NCI-H748 treated with DMSO at 0.1 percent for 48 hours (cell line): ENCODE measurements at places on chromosomes 13 and 19.

DNA sequence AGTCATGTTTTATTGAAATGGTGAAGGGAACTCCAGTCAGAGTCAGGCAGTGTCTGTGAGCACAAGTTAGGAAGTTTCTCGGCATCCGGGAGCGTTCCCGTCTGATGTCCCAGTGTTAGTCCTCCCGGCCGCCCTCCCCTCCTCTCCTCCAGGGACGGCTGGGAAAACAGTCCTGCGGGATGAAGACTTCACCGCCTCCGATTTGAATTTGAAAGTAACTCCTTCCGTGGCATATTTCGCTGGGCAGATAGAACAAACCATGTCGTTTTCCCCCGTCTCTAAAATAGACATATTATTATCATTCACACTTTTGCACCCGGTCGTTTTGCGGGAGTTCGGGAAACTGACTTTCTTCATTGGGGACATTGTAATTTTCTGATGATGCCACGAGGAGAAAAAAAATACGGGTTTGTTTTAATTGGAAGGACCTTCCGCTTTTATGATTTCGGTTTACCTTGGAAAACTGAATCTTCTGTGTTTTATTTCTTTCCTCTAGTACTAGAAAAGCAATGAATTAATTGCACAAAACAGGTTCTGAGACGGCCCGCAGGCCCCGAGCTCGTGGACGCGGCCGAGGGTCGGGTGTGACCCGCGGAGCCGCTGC lies 76.6 kb downstream of the ZIC5 start:
- DNase-seq, result no peak

GRCh38 chr13:74131227-74131626 lies 3.0 kb downstream of the KLF12 start:
- no peak for DNase-seq

- no peak for DNase-seq
Observed at GRCh38 chr19:58578012-58578925, 5.1 kb upstream of the MZF1 start.

DNA sequence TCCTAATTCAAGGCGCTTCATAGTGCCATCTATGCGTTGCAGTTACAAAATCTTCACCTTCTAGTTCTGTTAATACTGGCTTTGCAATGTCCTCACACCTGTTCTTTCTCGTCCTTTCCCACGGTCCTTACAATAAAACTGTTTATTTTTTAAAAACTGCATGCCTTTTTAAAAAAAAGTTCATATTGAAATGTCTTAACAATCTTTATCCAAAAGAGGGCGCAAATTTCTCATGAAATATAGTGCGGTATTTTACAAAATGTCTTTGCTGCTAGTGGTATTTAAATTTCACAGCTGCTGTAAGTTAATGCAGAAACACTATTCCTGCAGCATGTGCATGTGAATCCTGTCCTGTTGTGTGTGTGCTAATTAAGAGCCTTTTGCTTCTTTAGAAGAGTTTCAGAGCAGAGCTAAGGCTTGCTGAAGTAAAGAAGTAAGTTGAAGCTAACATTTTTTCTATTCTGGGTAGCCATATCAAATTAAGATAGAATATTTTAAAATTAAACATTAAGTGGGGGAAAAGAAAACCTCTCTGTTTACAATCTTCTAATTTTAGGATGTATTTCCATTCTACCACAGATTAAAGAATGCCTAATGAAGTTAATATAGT lies 15.8 kb upstream of the CLDN10 start:
- DNase-seq, result peak; percentile 52

- DNase-seq, result no peak
Observed at GRCh38 chr13:99481366-99481765, 19.9 kb upstream of the TM9SF2 start.

DNA sequence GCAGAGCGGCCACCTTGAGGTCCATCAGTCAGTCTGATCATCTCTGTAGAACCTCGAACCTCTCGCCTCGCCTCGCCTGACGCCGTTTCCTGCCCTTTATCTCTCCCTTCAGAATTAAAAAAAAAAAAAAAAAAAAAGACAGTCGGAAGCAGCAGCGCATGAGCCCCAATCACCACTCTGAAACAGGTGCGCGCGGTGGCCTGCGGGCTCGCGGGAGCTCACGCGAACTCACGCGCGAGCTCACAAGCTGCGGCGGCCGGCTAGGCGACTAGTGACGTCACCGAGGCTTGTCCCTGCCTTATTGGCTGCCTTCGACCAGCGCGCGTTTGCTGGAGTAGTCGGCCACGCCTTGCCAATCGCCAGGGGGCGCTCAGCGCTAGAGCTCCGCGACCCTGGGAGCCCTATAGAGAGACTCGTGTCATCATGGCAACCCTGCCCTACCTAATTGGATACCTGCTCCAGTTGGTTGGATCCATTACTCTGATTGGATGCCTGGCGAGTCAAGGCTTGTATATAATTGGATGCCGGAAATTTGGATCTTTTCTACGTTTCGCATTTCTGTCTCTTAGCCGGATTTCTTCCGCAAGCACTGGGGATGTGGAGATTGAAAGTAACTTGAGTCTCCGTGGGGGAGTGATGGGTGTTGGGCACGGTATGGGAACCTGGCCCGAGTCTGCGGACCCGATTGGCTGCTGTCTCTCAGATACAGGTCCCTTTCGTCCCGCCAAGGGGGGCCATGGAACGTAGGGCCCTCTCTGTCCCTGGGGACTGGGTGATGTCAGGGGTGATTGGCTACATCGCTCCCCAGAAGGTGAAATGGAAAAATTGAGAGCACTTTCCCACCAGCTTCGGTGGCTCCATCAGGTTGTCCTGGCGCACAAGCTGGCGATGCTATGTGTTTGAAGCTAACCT lies 31.6 kb downstream of the SYT3 start:
- no peak for DNase-seq

GRCh38 chr13:76213423-76213904 lies 577.3 kb downstream of the LMO7 start:
- no peak for DNase-seq

DNA sequence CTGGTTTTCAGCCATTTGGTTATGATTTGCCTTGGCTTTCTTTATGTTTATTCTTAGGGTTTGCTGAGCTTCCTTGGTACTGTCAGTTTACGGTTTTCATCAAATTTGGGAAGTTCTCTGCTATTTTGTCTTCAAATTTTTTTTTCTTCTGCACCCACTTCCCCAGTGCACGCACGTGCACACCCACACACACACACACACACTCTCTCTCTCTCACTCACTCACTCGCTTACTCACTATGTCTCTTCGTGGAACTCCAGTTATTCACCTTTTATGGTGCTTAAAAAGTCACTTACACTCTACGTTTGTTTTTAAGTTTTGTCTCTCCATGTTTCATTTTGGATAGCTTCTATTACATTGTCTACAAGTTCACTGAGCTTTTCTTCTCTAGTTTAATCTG lies 7.1 kb downstream of the AKAP11 start:
- DNase-seq, result no peak
